Stimulated activated CD4-positive, alpha-beta T cell treated with anti-CD3 and anti-CD28 coated beads, Interleukin-1b, Interleukin-23, amount 100 ng/mL, for 4 hours (primary cell): ENCODE measurements at places on chromosomes 2 and 18.
A peak's percentile ranks its signal among the peaks of the same experiment; 100 is the strongest.

DNA sequence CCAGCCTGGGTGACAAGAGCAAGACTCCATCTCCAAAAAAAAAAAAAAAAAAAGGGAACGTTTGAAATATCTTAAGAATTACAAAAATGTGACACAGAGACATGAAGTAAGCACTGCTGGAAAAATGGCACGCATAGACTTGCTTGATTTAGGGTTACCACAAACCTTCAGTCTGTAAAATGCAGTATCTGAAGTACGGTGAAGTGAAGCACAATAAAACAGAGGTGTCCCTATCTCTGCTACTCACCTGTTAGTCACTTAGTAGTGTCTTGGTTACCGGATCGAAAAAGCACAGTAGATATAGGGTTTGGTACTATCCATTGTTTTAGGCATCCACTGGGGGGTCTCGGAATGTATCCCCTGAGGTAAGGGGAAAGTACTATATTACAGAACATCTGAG, 11.6 kb upstream of the GREB1L start:
- no peak for DNase-seq

DNA sequence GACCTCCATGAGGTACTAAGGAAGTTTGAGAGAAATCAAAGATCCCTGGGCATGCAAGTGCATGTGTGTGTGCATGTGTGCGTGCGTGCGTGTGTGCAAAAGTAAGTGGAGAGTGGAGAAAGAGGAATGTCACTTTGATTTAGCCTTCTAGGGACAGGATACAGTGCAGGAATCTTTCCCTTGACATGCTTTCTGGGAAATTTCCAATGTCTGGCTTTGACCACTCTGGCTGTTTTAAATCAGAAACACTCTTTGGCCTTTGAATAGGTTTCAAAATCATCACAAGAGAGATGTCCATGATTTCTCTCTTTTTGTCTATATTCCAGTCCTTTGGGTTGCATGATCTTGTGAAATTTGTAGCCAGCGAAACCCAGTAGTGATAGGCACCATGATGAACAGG, 162.0 kb downstream of the ALK start:
- no peak for DNase-seq

DNA sequence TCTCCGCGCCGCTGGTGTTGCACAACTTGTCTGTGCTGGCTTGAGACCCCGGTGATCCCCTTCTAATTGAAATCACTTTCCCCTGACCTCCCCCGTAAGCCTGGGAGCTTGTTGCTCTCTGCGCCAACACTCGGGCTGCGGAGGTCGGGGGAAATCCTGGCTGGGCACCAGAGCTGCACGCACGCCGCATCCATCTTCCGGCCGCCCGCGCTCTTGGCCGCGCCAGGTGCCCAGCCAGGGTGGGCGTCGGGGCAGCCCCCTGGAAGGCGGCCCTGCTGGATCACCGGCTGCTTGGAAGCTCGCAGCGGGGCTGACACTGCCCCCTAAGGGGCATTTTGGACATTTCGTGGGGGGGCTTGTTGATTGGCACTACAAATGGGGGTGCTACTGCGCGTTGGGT, 280.3 kb upstream of the SKOR2 start:
- DNase-seq = no peak

GRCh38 chr2:5665066-5665465, 27.1 kb upstream of the SOX11 start:
- DNase-seq = no peak

GRCh38 chr18:57004366-57005121, 142.3 kb upstream of the BOD1L2 start:
- DNase-seq = no peak

- DNase-seq = no peak
Measured at GRCh38 chr2:189298481-189298880, 118.9 kb upstream of the COL5A2 start.

DNA sequence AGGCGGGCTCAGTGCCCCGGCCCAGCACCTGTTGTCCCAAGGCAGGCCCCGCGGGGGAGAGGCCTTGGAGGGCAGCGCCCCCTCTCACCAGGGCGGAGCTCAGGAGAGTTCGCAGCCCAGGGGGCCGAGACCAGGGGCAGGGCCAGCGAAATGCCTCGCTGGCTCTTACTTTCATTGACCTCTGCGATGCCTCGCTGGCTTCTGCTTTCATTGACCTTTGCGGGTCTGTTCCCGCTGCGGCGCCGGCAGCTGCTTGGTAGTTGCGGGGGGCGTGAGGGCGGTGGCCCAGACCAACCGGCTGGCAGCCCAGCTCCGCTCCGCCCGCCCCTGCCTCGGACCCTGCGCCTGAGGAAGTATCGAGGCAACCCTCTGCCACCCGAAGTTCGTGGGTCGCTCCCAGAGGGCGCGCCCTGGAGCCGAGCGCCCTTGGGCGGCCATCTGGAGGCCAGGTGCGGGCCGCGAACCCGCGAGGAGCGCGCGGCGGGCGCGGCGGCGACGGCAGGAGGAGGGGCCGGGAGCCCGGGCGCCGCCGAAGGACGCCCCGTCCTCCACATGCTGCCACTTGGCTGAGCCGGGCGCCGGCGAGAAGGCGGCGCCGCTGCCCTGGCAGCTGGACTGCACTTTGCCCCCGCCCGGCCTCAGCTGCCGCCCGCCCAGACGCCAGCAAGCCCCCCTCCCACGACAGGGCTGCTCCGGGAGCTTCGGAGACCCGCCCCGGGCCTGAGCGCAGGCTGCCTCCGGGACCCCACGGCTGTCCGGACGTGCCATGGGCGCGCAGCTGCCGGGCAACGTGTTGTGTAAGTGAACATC, 118.0 kb upstream of the MSTN start:
- DNase-seq = peak; percentile 7

- no peak for DNase-seq
Measured at GRCh38 chr2:177015356-177015923, 197.2 kb upstream of the HNRNPA3 start.

- DNase-seq = no peak
Measured at GRCh38 chr2:24058564-24059271, 9.2 kb downstream of the FKBP1B start.

DNA sequence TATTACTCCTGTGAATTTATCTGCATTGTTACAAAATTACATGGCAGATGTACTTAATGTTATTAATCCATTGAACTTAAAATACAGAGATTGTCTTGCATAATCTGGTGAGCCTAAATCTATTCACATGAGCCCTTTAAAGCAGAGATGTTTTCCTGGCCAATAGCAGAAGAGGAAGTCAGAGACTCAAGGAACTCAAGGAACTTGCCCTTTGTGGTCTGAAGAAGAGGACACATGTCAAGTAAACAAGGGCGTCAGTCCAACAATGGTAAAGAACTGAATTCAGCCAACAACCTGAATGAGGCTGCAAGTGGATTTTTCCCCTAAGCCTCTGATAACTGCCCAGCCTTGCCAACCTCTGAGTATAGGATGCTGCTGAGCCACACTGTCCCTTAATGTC, 356.3 kb upstream of the PKDCC start:
- DNase-seq = no peak

- DNase-seq = no peak
Measured at GRCh38 chr2:74927621-74928020, 30.8 kb upstream of the POLE4 start.

DNA sequence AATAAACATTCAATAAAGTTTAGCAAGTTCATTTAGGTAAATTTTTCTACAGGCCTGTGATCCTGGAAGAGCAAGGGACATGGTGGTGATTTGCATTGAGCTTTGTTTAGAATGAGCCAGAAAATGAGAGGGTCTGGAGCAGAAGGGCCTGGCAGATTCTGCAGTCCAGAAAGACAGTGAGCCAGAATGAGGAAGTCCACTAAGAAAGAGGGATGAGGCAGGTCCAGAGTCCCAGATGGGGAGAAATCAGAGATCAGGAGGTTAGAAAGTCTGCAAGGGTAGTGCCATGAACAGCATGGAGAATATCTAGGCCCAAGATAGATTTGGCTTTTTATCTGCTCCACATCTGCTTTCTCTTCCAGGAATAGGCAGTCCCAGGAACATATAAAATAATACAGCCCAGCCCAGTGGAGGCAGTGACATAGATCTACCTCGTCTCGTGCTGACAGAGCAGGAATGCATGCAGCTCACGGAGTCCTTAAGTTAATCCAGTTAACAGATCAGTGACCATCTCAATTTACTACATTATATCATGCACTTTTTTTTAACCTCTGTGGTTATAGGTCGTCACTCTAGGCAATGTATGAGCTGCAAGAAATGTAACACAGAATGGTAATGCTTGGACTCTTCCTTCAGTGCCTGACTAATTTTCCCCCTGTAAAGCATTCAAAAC, 429.0 kb downstream of the SUCLG1 start:
- no peak for DNase-seq

GRCh38 chr2:109720380-109721106, 73.6 kb upstream of the RGPD5 start:
- DNase-seq = no peak

GRCh38 chr2:162327134-162327769, 8.8 kb upstream of the IFIH1 start:
- no peak for DNase-seq

DNA sequence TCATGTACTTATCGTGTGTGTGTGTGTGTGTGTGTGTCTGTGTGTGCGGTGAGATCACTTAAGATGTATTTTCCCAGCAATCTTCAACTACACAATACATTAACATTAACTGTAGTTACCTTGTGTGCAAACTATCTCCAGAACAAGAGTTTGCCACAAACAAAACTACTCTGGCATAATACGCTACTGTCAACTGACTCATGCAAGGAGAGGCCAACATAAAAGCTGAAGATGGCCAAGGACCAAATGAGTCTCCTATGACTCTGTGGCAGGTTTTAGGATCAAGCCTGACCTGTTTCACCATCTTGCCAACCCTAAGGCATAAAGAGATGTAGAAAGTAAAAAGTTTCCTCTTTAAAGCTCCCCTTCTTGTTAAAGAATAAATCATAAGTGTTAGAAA, 20.1 kb downstream of the CYB5A start:
- no peak for DNase-seq

- DNase-seq = no peak
Measured at GRCh38 chr2:97660775-97661389, 3.0 kb downstream of the ACTR1B start.

DNA sequence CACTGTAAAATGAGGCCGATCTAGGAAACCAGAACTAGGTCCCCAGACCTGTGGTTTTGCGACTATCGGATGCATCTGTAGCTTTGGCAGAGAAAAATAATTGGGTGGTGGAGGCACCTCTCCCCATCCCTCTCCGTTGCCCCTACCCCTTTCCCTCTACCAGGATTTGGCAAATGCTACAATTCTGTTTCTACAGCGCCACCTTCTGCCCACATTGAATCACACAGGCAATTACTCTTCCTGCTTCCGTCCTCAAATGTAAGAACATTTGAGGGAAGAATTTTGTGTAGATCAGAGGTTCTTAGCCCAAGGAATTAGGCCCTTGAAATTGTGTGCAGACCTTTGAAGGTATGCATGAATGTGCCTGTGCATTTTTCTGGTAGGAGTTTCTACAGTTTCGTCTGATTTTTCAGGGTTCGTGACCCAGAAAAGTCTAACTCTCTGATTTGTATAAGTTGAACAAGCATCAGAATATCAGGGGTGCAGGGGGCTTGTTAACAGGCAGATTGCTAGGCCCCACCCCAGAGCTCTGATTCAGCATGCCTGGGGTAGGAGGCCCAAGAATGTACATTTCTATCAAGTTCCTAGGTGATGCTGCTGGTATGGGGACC, 11.2 kb downstream of the ATP6V1B1 start:
- peak; percentile 32 for DNase-seq

DNA sequence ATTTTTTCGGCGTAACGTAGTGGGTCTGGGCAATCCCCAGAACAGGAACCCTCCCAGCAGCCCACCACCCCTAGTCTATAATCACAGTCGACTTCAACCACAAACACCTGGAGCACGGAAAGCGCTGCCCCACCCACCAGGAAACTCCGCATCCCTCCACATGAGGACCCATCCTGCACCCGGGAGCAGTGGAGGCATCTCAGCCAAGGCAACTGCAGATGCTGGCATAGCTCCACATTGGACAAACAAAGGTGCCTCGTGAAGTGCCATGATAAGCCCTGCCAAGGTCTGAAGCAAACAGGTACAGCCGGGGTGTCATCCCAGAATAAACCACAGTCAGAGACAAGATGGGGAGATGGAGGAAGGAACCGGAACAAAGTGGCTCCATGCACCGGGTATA, 24.3 kb upstream of the COPS8 start:
- DNase-seq = no peak

GRCh38 chr18:77119851-77120491, 12.6 kb downstream of the MBP start:
- DNase-seq = no peak

- no peak for DNase-seq
Measured at GRCh38 chr18:75837316-75837715, 409.8 kb upstream of the SMIM21 start.

- DNase-seq = no peak
Measured at GRCh38 chr18:26458526-26459232, 89.7 kb downstream of the KCTD1 start.

GRCh38 chr2:238369591-238370040, 49.3 kb downstream of the TRAF3IP1 start:
- DNase-seq = no peak

GRCh38 chr2:10591207-10591606, 98.6 kb downstream of the NOL10 start:
- no peak for DNase-seq

GRCh38 chr2:54618646-54619565, 104.6 kb upstream of the EML6 start:
- DNase-seq = no peak

DNA sequence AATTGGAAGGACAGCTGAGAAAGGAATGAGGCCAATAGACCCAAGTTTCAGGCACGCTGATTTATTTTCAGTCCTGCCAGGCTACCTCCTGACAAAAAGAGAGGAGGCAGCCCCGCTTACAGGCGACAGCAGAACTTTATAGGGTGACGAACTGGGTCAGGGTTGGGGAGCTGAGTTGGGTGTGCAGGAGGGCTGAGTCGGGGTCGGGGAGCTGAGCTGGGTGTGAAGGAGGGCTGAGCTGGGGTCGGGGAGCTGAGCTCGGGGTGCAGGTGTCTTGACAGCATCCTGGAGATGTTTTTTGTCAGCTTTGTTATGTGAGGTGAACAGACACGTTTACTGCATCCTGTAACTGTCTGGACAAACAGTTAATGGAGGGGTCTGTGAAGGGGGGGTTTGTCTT, 342.2 kb downstream of the ADCYAP1 start:
- DNase-seq = no peak

GRCh38 chr18:50143886-50144285, 51.1 kb downstream of the MYO5B start:
- DNase-seq = no peak

- no peak for DNase-seq
Measured at GRCh38 chr2:144524118-144525009, 4.4 kb upstream of the ZEB2 start.

DNA sequence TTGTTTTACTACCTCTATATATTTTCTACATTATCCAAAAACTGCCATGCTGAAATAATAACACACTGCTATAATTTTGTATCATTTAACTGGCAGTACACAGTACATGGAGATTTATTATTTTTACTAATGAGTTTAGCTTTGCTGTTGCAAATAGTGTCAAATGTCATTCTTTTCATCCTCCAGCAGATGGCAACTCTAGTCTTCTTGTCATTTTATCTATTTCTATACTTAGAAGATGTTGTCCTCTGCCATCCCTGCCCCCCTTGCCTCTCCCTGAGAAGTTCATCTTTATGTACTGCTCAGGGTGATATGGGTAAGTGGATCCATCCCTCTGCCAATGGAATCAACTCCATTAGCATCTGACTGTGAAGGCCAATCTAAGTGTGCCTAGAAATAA, 21.7 kb upstream of the LRRTM1 start:
- DNase-seq = no peak

- DNase-seq = no peak
Measured at GRCh38 chr2:208112969-208113368, 11.4 kb downstream of the CRYGD start.

- no peak for DNase-seq
Measured at GRCh38 chr2:198213253-198213652, 408.9 kb downstream of the PLCL1 start.
